ENCODE measurements at places on chromosomes 2 and 18.

GRCh38 chr18:8450898-8451665, 158.2 kb upstream of the RAB12 start:
- no peak for DNase-seq

- DNase-seq: no peak
Observed at GRCh38 chr18:5410582-5410981, 115.1 kb upstream of the ZBTB14 start.

GRCh38 chr18:10397004-10397403, 57.4 kb upstream of the APCDD1 start:
- DNase-seq: no peak

GRCh38 chr2:39778233-39778632, 825 bp downstream of the THUMPD2 start:
- DNase-seq: no peak

DNA sequence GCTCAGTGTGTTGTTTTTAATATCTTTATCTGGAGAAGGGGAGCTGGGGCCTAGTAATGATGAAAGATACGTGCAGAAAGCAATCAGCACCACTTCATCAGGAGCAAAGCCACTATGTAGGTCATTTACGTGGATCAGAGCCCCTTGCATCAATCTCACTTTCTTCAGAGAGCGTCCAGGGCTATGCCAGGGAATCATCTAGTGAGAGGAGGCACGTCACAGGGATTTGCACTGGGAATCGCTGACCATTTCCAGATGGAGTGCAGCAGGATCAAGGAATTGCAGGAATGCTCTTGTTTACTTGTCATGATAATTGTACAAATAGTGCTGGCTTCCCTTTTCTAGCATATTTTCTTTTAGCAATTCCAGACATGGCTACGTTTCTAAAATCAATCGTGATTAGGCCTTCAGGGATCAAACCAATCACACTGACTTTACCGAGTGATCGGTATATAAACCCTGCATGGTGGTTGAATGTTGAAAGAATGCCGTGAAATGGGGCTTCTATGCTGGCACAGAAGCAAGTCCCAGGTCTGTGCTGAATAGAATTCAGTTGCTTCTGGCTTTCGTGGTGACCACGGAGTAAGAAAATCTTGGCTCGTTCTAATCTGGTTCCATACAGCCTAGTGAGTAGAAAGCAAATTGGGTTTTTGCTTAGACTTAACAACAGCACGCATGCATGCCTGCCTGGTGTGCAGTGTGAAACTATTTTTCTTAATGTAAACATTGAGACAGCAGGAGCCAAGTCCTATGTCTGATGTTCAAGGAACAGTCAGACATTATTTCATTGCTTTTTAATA, 122.8 kb downstream of the TMEM200C start:
- DNase-seq: peak; percentile 33

DNA sequence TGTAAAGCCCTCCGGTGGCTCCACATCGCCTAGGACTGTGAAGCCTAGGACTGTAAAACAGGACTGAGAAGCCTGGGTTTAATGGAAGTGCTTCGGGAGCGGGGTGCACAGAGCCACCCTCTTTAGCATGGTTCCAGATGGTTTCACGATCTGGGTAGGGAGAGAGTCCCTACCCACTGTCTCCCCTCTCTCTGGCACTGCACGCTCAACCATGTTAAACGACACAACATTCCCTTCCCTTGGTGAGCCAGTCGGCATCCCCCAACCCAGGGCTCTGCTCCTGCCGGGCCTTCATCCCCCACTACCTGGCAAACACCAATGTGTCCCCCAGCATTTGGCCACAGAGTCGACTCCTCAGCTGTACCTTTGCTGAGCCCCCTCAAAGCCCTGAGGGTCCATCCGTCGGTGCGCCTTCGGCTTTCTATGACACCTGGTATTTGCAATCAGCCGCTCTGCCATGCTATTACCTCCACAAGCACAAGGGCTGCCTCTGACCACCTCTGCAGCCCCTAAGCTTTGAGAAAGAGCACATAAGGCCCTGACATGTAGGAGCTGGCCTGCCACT, 1.1 kb downstream of the COPS9 start:
- DNase-seq: no peak

GRCh38 chr18:55577812-55578539, 10.0 kb downstream of the TCF4 start:
- no peak for DNase-seq

DNA sequence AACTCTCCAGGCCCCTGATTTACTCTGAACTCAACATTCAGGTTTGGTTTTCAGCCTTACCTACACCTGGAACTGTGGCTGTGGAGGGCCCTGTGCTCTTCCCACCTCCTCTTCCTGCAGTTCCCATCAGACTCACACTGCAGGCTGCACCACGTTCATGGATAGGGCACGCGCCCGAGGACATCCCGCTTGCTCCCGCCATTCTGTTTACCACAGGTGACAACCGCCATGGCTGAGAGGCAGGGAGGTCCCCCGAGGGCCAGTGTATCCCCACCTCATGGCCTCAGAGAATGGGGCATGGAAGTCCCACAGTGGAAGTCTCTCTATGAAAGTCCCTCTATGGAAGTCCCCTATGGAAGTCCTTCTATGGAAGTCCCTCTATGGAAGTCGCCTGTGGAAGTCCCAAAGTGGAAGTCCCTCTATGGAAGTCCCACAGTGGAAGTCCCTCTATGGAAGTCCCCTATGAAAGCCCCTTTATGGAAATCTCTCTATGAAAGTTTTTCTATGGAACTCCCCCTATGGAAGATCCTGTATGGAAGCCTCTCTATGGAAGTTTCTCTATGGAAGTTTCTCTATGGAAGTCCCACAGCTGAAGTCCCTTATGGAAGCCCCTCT, 358.4 kb upstream of the SALL3 start:
- no peak for DNase-seq

DNA sequence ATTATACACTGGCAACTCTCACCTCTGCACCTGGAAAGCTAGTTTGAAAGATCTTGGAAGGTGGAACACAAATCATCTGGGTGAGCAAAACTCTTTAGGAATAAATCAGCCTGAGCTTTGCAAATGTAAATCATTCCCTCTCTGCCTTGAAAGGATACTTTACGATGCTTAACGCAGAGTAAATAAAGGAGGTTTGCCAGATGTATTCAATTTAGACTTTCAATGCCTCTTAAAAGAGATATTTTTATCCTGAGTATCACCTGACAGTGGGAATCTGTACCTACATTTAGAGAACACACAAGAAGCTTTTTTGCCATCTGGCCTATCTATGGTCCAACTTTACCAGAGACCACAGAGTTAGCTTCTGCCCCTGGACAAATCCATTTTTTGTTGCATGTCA, 983.2 kb upstream of the CDH2 start:
- peak; percentile 45 for DNase-seq

GRCh38 chr18:42287047-42287446, 332.0 kb downstream of the PIK3C3 start:
- no peak for DNase-seq

All from fibroblast of skin of right quadriceps (primary cell).